ENCODE measurements at places on chromosomes 11 and 22.

DNA sequence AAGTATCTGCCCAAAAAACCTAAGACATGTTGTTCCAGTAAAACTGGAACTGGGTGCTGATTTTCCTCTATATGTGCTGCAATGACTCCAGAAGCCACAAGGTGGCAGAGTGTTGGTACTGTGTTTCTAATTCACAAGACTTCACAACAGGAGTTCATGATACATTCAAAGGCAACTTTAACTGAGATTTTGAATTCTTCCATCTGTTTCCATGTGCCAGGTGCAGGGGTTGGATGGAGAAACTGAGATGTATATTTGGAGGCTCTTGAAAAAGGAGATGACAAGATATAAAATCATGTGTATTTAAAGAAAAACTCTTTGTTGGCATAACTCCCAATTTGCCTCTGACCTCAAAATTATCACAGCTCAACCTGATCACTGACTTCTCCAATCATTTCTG is 1098.6 kb upstream of the CCDC90B start:
- DNase-seq = peak; percentile 29

GRCh38 chr11:33899400-33900037 is 7.6 kb upstream of the LMO2 start:
- DNase-seq = peak; percentile 84

DNA sequence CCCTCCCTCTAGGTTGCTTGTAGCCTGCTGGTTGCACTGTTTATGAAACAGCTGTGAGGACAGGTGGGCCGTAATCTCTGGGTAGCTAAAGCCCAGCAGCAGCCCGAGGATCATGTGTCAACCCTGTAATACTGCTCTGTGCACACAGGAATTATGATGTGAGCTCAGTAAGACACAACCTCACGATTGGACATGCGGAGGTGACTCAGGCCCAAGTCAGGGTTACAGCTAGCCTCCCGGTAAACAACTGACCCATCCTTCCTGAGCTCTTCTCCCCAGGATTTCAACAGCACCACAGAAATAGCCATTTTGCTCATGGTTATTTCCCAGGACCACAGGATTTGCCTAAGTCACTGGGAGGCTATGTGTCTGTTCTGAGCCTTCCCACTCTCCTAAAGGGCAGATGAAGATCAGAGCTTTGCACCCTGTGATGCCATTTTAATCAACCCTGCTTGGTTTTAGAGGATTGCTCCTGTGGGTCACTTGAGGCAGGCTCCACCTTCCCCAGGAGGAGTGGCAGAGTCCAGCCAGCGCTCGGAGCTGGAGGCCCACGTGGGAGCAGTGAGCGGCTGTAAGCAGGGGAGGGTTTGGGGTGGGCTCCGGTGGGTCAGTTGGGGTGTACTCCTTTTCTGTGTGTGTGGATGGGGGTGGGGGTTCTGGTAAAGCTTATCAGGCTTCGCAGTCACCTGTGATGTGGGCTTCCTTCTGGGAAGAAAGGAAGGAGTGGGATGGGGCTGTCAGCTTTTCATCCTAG is at the start of gene AMPD3:
Gene AMPD3 (plus strand): TSS at position 387 of the 754 bp plus-strand sequence. CDS start 6,256 bp downstream, outside the sequence.
- peak; percentile 89 for DNase-seq

- no peak for DNase-seq
Measured at GRCh38 chr22:32480238-32480637, 5.6 kb downstream of the FBXO7 start.

- DNase-seq = no peak
Measured at GRCh38 chr11:132999516-132999915, 532.8 kb downstream of the OPCML start.

DNA sequence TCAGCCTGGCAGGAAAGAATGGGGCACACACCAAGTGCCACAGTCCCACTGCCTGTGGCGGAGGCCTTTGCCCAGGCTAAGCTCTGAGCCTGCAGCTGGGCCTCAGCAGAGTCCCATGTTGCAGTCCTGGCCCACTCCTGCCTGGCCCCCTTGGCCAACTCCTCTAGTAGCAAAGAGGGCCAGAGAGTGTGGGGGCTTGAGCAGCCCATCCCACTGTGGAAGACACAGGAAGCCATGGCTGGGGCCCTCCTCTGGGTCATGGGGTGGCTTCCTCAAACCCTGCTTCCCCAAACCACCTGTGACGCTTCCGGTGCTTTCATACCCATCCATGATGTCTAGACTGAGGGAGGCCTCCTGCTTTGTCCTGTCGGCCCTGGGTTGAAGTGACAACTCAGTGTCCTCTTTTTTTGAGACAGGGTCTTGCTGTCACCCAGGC is 5.8 kb downstream of the RPS19BP1 start:
- DNase-seq = no peak

- DNase-seq = no peak
Measured at GRCh38 chr11:3237119-3237518, 4.9 kb upstream of the MRGPRE start.

DNA sequence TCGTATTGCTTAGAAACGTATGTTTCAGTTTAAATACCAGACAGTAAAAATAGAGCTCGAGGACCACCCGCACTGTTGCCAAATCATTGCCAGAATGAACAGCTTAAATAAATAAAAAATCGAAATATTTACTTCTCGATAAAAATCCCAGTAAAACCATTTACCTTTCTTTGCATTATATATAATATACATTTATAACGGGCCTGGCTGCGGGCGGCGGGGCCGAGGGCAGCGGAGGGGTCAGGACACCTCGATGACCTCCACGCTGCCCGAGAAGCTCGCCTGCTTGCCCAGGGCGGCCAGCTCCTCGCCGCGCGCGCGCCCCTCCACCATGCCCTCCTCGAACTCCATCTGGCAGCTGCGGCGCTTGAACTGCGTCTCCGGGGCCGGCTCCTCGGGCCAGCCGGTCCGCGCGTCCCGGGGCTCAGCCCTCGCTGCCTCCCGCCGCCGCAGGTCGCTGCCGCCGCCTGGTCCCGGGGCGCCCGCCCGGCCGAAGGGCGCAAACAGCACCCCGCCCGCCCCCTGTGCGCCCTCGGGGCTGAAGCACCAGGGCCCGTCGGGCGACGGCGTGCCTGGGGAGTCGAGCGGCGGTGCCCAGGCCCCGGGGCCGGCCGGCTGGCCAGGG is 15.7 kb downstream of the DUSP8 start:
- DNase-seq = no peak

DNA sequence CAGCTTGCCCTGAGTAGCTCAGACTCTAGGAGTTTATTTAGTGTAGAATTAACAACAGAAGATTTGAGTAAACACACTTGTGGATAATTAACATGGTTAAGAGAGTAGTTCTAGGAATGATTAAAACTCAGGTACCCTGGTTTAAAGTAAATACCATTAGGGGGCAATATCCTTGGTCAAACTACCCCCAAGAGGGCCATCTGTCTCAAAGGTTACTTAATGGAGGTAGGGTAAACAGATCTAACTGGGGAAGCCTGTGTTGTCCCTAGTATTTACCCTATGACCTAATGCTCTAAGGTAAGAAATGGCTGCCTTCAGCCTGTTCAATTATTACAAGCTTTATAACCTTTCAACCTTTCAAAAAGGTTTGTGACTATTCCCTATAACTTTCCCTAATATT is 10.6 kb upstream of the GLYATL1 start:
- no peak for DNase-seq

GRCh38 chr11:61587951-61588727 is 7.3 kb upstream of the SYT7 start:
- DNase-seq = no peak

GRCh38 chr22:17217179-17217578 is 2.1 kb downstream of the ADA2 start:
- no peak for DNase-seq

- no peak for DNase-seq
Measured at GRCh38 chr11:119729581-119729927, 554 bp upstream of the NECTIN1 start.

DNA sequence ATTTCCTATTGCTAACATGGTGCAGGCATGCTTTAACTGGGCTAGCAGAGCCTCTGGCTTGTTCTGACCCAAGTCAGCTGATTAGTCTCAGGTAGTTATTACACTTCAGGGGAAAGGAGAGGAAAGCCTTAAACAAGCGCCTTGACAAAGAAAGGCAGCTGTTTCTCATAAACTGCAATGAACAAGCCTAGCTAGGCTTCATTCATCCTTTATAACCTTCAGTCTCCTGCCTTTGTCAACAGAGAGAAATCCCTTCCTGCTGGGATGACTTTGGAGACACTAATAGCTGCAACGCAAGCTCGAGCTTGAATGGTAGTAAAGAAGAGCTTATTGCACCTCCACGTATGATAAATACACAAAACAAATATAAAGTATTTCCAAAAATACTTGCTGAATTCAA is 68.4 kb downstream of the CCDC34 start:
- no peak for DNase-seq

Data from H4 (cell line).